ENCODE measurements at places on chromosomes 16 and 17.

GRCh38 chr17:76501827-76502307 is 644 bp upstream of the RHBDF2 start:
- no peak for DNase-seq

- no peak for DNase-seq
These were observed 3.5 kb upstream of the MYO15A start for GRCh38 chr17:18105027-18105426.

DNA sequence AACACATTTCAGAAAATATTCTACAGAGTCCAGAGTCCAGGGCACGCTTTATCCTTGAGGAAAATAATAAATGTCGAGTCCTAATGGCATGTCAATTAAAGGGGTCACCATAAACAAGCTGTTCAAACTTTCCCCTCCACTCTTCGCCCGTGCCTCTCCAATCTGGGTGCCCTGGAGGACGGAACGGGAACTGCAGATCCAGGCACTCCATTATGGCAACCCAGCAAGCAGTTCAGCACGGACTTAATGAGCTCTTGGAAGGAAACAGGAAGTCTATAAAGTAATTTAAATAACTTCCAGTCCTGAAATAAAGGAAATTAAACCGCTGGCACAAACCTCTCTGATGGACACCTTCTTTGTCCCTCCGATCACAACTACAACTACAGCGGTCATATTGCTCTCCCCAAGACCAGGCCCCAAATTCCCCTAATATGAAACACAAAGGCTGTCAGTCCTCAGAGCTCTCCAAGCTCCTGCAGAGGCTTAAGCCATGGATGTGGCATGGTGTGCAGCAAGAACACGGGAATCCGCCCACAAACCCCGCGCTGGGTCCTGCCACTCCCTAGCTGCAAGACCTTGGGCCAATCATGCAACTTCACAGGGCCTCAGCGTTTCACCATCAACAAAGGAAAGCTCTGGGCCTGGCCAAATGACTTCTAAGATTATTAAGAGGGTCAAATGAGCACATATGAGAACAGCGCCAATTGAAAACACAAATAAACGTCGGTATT is 52.6 kb downstream of the ZFHX3 start:
- no peak for DNase-seq

- DNase-seq, result no peak
These were observed 392.5 kb downstream of the HS3ST3B1 start for GRCh38 chr17:14693382-14693781.

DNA sequence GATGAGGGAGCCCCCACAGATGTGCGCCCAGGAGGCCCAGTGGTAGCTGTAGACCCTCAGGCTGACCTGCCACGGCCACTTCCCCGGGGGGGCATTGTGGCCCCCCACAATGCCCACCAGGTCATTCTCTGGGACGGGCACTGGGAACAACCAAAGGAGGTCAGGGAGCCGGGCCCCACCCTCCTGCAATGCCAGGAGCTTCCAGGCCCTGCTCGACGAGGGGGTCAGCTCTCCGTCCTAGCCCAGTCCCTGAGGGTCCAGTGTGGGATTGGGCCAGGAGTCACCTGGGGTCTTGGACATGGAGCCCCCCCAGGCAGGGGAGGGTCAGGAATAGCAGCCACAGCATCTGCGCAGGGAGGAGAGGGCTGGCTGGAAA is 7.0 kb downstream of the TPSD1 start:
- no peak for DNase-seq

DNA sequence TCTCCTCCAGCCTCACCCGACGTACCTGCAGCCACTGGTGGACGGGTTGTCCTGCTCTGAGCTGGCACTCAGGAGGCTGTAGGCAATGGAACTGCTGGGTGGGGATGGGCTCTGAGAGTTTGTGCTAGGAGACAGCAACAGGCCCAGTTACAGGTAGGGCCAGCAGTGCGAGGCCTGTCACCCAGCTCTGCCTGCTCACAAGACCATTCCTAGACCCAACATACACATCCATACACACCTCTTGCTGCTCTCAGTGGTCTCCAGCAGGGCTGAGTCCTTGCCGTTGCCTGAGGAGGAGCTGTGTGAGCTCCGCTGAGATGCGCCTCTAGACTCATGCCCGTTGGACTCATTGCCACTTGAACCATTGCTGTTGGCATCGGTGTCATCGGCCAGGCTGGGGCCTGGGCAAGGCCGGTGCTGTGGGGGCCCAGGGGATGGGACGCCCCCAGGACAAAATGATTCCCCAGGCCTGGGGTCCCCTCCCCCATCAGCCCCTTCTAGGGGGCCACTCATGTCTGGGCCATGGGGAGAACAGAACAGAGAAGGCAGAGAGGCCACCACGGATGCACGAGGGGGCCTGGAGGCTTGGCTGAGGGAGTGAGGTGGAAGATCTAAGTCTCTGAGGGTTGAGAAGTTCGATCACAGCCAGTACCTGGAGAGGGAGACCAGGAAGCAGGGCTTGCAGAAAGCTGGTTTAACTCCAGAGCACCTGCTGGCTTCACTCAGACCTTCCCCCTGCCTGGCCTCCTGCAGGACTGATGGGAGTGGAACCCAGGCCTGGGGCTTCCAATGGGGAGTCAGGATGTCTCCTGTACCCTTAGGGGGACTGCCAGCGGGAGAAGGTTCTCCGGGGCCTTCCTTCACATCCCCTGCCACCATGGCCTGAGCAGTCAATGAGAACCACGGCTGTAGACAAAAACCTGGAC is 1.7 kb downstream of the PER1 start:
- no peak for DNase-seq

DNA sequence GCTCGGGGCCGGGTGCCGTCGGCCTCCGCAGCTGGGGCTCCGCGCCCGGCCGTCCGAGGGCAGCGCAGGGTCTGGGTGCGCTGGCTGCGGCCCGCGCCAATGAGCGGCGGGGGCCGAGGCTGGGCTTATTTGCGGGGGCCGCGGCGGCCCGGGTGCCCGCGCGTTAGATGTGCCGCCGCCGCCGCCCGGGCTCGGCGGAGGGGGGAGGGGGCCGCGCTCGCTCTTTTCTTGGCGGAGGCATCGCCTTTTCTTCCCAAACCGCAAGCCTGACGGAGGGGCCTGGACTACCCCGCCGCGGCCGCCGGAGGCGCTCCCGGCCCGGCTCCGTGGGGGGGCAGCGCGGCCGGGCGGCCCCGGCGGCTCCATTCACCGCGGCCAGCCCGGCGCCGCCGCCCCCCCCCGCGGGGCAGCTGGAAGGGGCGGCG is at the start of gene NOTUM:
NOTUM (minus strand) TSS at position 101 of the 425 bp plus-strand sequence. CDS start 278 bp downstream, outside the sequence.
- no peak for DNase-seq

DNA sequence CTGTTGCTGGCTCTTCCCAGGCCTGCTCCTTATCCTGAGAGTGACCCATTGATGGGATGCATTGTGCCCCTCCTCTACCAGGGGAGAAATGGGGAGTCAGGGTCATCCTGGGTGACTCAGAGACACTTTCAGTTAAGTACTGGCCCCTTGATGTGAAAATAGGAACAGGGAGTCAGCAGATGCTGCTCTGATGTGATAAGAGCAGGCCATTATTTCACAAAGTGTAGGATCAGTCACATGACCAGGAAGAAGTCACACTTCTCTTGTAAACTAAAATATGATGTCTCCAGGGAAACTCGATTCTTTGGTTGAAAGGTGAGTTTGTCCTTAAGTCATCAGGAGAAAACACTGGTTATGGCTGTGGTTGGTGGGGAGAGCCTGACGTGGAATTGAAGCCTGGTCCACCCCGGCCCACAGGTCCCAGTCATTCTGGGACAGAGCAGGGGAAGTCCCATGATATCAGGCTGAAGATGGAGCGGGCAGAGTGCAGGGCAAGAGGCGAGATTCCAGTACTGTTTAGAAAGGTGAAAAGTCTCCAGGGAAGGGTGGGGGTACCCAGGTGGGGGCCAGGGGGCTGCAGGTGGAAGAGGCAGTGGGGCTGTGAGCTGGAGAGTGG is 88.6 kb upstream of the NLRP1 start:
- no peak for DNase-seq

DNA sequence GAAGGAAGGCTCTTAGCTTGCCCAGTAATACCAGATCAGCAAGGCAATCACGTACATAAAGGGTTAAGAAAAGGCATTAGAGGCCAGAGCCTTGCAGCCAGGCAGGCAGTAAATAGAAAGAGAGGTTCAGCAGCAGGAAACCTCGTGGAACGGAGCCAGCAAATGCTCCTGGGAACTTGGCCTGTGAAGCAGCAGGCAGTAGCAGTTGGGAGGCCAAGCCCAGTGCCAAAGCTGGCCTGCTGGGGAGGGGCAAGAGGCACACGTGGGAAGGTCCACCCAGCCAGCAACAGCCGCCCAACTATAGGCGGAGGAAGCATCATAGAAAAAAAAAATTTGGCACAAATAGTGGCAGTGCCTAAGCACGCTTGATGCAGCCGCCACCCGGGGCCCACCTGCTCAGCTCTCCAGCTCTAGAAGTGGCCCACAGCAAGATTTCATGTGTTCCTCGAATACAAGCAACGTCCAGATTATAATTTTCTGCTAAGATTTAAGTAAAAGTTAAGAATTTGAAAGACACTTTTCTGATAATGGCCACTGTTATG is 2339.5 kb downstream of the TP53TG3F start:
- DNase-seq, result no peak

- no peak for DNase-seq
These were observed 57.2 kb downstream of the ABCC6 start for GRCh38 chr16:16166085-16166484.
